ENCODE measurements at places on chromosomes 1 and 21.

DNA sequence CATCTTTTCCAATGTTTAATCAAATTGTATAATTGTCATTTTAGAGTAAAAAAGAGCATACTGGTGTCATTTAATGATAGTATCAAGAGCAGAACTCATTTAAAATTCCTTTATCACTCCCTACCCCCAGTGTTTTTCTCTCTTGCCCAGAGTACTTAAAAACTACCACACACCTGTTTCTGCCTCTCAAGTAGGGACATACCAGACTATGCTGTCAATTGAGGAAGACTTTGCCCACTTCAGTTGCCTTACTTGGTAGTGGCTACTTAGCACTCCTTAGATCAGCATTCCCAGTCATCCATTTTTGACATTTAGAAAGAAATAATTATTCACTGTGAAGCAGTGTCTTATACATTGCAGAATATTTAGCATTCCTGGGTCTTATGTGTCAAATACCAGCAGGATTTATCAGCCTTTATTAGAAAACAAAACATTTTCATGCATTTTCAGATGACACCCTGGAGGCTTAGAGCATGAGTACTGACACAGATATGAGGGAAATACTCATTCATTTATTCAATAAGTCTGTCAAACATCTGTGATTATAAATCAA, 127.5 kb upstream of the RGS1 start:
- DNase-seq: no peak

GRCh38 chr1:230259621-230260020, 166.5 kb downstream of the PGBD5 start:
- no peak for DNase-seq

- DNase-seq: no peak
Measured at GRCh38 chr1:241077386-241078147, 279.4 kb downstream of the RGS7 start.

- DNase-seq: no peak
Measured at GRCh38 chr1:184803180-184803492, 48.5 kb upstream of the EDEM3 start.

DNA sequence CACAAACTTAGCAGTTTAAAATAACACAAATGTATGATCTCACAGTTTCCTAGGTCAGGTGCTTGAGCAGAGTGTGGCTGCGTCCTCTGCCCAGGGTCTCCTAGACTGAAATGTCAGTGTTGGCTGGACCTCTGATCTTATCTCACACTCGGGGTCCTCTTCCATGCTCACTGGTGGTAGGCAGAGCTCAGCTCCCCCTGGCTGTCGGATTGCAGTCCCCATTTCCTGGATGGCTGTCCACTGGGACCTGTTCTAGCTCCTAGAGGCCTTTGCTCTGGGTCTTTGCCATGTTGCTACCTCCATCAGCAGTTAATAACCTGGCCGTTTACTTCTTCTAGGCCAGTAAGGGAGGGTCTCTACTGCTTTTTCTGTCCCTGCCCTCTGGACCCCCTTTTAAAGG, 107.5 kb downstream of the PCNX2 start:
- no peak for DNase-seq

DNA sequence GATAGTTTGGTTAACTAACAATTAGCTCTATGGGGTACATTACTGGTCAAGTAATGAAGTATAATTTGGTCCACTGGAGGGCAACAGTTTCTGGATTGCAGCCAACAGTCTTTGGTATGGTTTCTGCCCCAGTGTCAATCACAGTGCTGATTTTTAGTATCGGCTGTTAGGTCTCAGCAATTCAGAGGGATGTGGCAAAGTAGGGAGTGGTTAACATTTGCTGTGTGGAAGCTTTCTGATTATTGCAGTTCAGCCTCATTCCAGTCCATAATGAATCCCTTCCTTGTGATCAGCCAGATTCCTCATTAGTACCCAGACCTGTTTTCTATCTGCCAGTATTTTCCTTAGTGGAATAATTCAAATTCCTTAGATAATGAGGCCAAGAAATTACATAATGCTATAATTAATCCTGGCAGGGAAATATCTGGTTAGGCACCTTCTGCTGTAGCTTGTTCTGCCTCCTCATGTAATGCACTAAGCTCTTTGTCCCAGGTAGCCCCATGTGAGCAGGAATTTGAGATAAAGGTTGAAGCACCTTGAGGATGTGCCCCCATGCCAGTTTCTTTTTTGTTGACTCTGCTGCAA, 14.0 kb downstream of the F3 start:
- no peak for DNase-seq

- DNase-seq: no peak
Measured at GRCh38 chr1:71792264-71792663, 490.1 kb downstream of the NEGR1 start.

DNA sequence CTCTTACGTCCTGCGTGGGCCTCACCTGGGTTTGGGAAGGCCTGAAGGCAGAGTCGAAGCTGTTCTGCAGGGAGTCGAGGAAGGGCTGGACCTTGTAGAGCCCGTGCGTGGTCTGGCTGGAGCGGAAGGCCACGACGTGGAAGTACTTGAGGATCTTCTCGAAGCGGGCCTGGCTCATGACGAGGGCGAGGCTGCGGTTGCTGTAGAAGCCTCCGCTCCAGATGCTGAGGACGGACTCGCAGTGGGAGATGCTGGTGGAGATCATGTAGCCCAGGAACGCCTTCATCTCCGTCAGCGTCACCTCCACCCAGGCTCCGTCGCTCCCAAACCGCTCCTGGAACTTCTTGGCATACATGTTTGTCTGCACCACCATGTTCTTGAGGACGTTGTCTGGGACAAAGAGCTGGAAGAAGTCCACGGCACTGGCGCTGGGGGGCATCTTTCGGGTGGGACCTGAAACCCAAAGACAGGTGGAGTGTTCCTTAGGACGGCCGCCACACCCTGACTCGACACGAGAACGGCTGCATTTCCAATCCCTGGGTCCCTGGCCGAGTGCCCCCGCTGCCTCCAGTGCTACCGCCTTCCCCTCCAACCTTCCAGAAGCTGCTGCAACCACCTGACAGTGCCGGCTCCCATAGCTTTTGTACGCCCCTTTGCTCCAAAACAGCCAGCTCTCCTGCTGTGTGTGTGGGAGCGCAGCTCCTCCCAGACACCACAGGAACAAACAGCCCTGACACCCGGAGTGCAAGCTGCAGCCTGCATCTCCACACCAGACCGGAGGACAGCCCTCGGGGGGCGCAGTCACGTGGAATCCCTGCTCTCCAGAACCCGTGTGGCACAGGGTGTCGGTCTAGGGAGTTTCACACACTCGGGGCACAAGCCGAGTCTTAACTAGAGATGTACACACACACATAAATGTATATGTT, 69.0 kb downstream of the PGBD5 start:
- no peak for DNase-seq

GRCh38 chr1:82485591-82486369, 685.0 kb downstream of the ADGRL2 start:
- DNase-seq: no peak

- no peak for DNase-seq
Measured at GRCh38 chr1:229229721-229230139, 41.2 kb upstream of the RAB4A start.

GRCh38 chr1:16615253-16616252, 2.2 kb upstream of the NBPF1 start:
- DNase-seq: no peak

GRCh38 chr21:45947296-45947695, 34.3 kb upstream of the COL6A1 start:
- DNase-seq: no peak

GRCh38 chr1:65317866-65318653, 8.7 kb downstream of the DNAJC6 start:
- DNase-seq: no peak

DNA sequence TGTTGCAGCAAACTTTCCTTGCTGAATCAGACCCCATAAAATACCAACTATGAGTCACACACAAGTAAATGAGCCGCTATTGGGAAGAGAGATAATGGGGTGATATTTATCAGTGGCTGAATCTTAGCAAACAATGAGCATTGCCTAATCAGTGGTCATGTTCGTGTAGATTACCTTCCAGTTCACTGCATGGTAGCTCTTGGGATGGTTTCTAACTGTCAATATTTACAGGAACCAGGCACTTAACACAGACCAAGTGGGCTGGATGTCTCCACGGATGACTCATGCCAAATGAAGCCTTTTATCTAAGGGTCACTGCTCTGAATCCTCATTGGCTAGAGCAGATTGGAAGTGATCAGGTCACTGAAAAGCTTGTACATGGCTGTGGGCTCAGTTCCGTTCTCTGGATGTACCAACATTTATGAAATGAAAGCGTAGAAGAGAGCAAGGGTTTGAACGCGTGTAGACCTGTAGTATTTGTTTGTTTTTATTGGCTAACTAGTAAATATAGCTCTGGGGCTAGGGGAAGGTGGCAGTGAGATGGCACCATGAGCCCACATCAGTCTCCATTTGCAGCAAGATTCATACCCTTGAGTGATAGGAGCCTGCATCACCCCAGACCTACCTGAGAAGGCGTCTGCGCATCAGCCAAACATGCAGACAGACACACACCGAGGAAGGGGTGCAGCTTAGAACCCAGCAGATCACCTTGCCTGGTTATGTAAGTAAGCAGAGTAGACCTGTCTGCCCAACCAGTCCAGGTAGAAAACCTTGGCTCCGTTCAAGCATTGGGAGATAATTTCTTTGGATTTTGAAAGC, 153.3 kb downstream of the TOMM20 start:
- DNase-seq: no peak

DNA sequence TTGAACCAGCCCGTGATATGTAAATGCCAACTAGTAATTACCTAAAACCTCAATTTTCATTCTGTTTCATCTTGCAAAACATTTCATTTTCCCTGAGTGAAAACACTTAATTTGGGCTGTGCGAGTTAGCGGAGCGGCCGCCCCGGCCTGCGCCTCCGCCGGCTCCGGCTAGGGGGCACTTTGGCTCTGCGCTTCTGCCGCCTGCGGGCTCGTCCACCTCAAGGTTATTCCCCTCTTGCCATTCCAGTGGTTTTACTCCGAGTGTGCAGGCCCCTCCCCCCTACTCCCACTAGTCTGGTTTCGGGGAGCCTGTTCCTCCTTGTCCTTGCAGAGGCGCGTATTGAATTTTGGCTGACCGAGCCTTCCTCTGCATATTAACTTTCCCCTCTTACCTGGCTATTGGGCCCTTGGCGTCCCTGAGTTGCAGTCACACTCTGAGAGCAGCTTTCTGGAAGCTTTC, 55.6 kb downstream of the PEX14 start:
- DNase-seq: no peak
